ENCODE measurements at places on chromosomes 2 and 18. TPM values are rescaled to one million over a fixed set of nuclear protein-coding genes. Genes with fewer than 3 reads are reported as not detected.

EVX2 gene
- total RNA-seq: not detected

COLEC12 gene
- total RNA-seq: 29.7 TPM

DQX1 gene
- total RNA-seq: not detected

AQP12B gene
- total RNA-seq: not detected

SANBR gene
- total RNA-seq: 28.1 TPM

APLF gene
- 22.1 TPM for total RNA-seq

MTIF2 gene
- 14.4 TPM for total RNA-seq

ALPI gene
- total RNA-seq: not detected

CGREF1 gene
- 7.7 TPM for total RNA-seq

POTEC gene
- total RNA-seq: not detected

FBXO15 gene
- not detected for total RNA-seq

GRCh38 chr2:64869126-64869525, 120.1 kb upstream of the SLC1A4 start:
- DNase-seq: no peak

- DNase-seq: no peak
Observed at GRCh38 chr18:39460136-39460535, 1894.5 kb upstream of the CELF4 start.

GRCh38 chr2:130341562-130342019, 1.1 kb upstream of the IMP4 start:
- no peak for DNase-seq

DNA sequence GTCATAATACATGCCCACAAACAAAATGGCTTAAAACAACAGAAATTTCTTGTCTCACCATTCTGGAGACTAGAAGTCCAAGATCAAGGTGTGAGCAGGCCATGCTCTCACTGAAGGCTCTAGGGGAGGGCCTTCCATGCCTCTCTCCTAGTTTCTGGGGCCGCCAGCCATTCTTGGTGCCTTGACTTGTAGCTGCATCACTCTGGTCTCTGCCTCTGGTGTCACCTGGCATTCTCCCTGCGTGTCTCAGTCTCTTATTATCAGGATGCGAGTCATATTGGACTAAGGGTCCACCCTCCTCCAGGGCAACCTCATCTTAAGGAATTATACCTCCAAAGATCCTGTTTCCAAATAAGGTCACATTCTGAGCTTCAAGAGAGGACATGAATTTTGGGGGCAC, 76.1 kb downstream of the KCNF1 start:
- DNase-seq: no peak

DNA sequence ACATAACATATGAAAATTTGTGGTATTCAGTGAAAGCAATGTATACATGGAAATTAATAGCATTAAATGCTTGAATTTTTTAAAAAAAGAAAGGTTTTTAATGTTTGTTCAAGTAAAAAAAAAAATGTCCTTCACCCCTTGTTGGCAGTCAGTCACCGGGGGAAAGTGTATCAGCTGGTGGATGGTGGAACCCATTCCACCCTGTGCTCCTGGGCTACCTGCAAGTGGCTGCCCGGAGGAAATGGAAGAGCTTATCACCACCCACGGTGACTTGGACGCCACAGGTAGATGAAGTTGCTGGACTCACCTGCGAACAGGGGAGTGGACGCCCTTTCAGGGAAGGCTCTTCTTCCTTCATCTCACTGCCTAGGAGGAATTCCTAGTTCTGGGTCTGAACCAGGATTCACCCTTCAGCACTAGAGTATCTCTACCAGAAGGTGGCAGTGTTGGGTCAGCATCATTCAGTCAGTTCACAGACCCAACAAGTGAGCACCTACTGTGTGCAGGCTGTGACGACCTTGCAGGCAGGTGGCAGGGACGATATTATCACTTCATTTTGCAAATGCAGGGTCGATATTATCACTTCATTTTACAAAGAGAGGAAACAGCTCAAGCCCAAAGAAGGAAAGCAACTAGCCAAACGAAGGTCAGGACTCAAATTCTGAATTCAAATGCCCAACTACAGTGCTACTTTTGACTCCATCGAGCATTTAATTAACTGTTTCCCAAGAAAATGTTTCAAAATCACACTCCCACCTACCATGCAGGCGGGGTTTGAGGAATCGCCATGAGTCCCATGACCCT, 35.8 kb downstream of the CIB4 start:
- DNase-seq: peak; percentile 22

DNA sequence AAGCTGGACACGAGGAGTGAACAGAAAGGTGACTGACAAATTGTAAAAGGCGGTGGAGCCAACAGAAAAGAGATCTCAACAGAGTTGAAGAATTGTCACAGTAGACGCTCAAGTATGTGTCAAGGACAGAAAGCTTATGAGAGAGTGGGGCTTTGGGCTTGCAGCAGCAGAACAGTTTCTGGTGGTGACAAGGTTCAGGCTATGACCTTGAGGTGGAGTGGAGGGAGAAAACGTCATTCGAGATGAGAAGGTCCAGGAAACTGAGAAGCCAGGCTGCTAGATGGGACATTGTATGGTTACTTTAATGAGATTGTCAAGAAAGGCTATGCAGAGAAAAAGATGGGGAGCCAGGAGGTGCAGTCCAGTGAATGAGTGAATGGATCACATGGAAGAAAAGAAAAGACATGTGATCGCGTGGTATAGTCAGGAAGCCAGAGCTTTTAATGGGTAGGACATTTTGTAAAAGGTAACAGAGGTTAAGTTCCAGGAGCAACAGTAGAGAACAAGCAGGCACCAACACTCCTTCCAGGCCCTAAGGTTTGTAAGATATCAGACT, 91.1 kb upstream of the EPC2 start:
- DNase-seq: no peak

- DNase-seq: no peak
Observed at GRCh38 chr2:20541651-20542050, 94.8 kb downstream of the RHOB start.

DNA sequence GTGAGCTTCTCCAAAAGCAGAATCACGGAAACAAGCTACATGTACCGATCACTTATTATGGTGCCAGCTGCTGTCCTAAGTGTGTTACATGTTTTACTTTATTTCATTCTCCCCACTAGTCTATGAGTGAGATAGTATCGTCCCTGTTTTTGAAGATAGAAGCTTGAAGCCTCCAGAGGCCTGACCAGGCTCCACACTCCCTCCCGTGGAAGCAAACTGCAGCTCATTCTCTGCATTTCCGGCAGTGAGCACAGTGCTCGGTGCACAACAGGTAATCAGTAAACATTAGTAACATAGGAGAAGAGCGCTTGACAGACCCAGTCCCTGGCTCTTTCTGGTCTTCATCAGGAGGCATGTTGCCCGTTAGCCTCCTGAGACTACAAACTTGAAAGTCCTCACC, 72.9 kb downstream of the ZBTB7C start:
- no peak for DNase-seq

GRCh38 chr18:59575995-59576394, 121.2 kb downstream of the CCBE1 start:
- no peak for DNase-seq

GRCh38 chr2:182949572-182950189, 83.2 kb upstream of the FRZB start:
- no peak for DNase-seq

DNA sequence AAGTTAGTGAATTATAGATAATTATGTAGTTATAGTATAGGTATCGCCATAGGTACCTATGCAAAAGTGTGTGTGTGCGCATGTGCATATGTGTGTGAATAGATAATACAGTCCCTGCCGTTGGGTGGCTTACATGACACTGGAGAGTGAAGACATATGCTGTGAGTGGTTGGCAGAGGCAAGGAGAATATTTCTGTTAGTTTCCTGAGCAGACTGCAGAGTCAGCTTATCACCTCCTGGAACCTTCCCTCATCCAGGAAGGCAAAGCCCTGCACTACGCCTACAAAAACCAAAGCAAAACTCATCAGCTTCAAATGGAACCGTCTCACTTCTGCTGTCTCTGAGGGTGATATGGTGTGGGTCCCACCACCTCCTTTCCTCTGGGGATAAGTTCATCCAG, 181.9 kb downstream of the LRRTM1 start:
- no peak for DNase-seq

DNA sequence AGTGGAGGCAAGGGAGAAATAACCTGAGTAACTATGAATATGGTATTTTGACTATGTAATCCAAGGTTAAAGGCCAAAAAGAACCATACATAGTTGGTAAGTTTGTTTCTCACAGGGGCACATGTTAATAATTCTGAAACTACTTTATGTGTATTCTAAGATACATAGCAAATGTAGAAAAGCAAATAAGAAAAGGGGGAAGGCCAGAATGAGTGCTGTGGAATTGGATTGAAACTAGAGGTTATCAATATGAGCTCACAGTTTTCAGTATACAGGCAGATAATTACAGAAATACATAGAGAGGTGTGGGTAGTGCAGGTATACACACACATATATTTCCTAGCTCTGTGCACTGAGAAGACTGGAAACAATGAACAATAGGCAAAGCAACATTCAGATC, 13.7 kb downstream of the INO80C start:
- DNase-seq: no peak

- peak; percentile 9 for DNase-seq
Observed at GRCh38 chr2:239811806-239812560, 213.2 kb downstream of the NDUFA10 start.

DNA sequence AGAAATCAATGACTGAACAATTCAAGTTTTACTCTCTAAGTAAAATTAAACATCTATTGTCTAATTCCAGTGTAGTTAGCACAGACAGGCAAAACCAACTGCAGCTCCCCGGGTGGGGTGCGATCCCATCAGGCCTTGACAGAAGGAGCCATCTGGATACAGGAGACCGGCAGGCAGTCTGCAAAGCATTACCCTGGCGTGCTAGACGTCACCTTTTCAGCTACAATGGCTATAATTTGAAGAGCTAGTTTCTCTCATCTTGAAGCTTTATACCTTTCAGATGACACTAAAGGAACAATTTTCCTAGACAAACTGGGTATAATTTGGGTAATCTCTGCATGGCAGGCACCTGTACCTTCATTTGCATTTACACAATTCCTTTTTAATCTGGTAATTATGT, 761.5 kb upstream of the SOX11 start:
- DNase-seq: no peak

GRCh38 chr2:146143971-146144370, 1624.1 kb upstream of the ZEB2 start:
- no peak for DNase-seq

DNA sequence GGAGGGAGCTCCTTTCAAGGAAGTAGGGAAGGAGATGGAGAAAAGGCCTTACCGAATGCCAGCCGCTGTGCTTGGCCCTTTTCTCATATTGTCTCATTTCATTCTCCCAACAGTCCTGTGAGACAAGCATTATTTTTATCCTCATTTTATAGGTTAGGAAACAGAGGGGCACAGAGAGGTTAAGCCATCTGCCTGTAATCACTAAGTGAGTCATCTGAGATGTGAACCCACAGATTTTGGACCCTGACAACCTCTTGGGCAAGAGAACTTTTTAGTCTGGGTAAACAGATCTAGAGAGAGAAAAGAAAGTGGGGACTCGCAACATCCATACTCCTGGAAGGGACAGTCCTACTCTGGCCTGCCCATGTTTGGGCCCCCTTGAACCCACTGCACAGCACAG, 91.7 kb upstream of the LCLAT1 start:
- DNase-seq: no peak

- no peak for DNase-seq
Observed at GRCh38 chr18:57764087-57764486, 39.0 kb downstream of the ATP8B1 start.

DNA sequence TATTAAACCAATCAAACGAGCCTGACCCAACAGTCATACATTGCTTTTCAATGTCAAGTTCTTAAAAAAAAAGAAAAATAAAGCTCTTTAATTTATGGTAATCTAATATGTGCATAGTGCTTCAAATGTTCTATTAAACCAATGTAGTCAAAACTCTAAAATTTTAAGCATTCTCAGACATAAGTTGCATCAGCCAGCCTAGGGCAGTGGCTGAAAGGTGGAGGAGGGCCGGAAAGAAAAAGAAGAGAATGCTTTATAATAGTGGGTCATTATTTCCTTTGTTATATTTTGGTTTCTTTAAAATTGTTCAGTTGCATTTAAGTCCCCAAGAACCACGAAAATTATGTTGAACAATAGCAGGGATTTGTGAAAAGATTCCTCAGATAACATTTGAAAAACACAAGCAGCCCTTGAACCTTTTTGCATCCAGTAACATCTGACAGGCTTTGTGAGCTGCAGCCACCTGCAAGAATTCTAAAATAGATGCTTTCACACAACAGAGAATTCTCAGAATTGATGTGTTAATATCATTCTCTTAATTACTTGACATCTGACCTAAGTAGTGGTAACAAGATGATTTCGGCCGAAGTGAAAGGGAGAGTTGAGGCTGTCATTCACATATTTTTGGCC, 252.1 kb downstream of the CDCA7 start:
- DNase-seq: no peak

- DNase-seq: no peak
Observed at GRCh38 chr2:229610872-229611271, 103.5 kb downstream of the DNER start.

DNA sequence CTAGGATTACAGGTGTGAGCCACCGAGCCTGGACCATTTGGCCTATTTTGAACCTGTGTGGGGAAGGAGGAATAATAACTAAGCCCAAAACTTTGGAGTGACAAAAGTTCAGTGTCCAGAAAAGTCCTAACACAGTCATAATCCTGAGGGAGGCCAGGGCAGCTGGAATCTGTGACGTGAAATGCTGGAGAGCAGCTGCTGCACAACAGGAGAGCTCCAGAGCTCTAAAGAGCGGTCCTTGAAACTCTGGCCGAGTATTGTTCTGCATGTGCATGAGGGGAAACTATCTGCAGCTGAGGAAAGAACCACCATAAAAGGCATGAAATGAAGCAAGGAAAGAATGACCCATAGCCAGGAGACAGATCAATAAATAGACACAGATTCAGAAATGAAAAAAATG, 27.8 kb downstream of the HADHA start:
- no peak for DNase-seq

DNA sequence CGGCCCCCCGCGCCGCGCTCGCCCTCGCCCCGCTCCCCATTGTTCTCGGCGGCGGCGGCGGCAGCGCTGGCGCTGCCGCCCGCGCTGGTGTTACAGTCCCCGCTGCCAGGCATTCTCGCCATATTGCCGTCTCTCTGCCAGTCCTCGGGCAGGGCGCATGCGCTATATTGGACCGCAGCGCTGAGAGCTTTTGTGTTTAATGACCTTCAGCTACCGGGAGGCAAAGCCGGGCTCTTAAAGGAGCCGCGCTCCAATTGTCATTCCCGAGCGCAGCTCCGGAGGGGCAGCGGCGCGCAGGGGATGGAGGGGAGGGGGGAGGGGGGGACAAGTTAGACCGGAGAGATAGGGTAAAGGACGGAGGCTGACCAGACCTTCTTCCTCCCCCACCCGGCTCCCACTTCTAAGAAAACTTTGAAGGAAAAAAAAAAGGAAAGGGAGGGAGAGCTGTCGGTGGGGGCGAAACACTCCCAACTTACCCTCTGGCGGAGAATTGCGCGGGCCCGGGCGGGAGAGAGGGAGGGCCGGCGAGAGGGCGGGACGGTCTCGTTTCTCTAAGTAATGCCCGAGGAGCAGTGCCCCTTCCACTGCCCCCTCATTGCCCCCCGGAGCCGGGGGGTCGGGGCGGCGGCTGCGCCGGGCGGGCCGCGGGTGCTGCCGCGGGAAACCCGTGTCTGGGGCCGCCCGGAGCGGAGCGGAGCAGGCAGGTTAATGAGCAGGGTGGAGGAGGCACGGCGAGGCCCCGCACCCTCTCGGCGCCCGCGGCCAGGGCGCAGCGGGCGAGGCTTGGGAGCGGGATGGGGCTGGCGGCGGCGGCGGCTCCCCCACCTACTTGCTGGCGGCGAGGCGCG, at the start of gene KCTD1:
Gene KCTD1 (minus strand): TSS at position 139 of the 848 bp plus-strand sequence. CDS start 17 bp downstream, at position 122.
- DNase-seq: peak; percentile 66
